Lower lobe of right lung (tissue), 2 donors: ENCODE measurements at places on chromosomes 16 and 17. TPM values are rescaled to one million over a fixed set of nuclear protein-coding genes. Genes with fewer than 3 reads are reported as not detected.

Gene ST3GAL2
- 31.8 TPM for total RNA-seq

Gene RND2
- 0.53 TPM for total RNA-seq

DNA sequence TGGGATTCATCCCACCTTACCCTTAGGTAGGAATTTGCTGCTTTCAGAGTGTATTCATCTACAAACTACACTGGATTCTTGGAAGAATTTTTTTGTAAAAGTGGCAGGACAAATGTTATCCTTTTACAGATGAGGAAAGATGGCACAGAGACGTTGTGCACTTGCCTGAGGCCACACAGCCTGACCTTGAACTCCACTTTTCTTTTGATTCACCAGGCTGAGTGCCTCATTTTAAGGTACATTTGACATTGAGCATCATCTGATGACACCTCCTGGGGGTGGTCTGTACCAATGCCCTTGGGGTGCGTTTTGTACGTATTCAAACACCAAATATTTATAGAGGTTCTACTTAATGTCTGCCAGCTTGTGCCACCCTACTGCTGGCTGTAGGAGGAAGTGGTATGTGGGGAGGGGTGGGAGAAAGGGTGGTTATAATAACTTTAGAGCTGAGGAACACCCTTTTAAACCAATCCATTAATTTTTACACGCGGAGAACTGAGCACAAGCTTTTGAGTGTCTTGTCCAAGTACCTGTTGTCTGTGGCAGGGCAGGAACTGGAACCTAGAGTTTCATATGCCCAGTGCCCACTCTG, 29.1 kb downstream of the HS3ST3B1 start:
- DNase-seq: no peak

DNA sequence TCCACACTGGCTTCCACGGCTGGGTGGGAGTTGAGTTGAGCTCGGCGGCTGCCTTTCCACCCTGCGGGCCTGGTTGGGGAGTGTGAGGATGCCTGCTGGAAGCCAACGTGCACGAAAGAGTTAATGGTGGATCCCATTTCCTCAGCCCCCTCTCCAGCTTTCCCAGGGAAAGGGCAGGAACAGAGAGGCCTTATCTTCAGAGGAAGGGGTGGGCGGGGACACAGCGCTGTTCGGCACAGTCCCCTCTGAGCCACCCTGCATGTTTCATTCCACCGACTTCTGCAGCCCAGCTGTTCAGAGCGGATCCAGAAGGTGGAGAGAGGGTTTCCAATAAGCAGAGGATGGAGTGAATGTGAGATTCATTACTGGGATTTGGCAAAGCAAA, 295.3 kb downstream of the SEC14L1 start:
- DNase-seq: no peak

GRCh38 chr17:7177954-7178477, 1.2 kb downstream of the ASGR1 start:
- no peak for DNase-seq

GRCh38 chr17:56624912-56625311, 31.4 kb downstream of the NOG start:
- no peak for DNase-seq

DNA sequence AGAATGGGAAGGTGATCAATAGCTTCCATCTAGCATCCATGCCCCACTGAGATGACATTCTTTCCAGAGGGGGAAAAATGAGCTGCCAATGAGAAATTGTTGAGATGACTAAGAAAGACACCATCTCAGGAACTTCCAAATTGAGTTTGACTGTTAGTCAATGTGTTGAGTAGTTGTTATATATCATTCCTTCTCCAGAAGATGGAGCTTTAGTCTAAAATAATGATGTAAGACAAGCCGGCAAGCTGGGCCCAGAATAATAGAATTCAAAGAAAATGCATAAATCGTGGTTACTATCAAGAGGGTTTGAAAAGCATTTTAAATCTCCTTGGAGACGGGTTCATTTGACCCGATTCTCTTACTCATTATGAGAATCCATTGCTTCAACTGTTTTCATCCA, 71.0 kb upstream of the ATF7IP2 start:
- no peak for DNase-seq

DNA sequence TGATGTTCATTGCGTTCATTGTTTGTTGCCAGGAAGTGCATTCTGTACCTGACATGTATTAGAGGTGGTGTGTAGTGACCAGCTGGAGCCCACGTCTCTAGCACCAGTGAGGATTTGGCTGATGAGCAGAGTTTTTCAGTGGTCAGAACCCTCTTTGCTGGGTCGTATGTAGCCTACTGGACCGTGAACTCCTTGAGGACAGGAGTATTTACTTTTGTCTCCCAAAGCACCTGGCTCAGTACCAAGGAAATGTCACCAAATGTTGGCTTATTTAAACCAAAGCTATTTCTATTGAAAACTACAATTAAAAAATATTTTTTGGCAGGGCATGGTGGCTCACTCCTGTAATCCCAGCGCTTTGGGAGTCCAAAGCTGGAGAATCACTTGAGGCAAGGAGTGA, 262.7 kb downstream of the SNX29 start:
- no peak for DNase-seq

DNA sequence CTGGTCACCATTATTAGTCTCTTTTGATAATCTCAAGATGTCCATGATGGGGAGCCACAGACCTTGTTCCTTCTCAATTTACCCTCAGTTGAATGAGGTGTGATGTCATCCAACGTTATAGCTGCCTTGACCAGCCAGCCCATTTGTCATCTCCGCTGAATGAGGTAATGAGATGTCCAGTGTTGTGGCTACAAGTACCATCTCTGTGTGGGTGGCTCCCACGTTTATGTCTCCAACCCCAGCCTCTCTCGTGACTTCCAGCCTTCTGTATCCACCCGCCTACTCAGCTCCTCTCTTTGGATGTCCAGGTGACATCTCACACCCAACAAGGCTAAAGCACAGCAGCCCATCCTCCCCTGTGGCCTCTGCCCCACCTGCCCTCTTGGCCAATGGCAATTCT, 18.2 kb downstream of the DNAH17 start:
- DNase-seq: no peak

DNA sequence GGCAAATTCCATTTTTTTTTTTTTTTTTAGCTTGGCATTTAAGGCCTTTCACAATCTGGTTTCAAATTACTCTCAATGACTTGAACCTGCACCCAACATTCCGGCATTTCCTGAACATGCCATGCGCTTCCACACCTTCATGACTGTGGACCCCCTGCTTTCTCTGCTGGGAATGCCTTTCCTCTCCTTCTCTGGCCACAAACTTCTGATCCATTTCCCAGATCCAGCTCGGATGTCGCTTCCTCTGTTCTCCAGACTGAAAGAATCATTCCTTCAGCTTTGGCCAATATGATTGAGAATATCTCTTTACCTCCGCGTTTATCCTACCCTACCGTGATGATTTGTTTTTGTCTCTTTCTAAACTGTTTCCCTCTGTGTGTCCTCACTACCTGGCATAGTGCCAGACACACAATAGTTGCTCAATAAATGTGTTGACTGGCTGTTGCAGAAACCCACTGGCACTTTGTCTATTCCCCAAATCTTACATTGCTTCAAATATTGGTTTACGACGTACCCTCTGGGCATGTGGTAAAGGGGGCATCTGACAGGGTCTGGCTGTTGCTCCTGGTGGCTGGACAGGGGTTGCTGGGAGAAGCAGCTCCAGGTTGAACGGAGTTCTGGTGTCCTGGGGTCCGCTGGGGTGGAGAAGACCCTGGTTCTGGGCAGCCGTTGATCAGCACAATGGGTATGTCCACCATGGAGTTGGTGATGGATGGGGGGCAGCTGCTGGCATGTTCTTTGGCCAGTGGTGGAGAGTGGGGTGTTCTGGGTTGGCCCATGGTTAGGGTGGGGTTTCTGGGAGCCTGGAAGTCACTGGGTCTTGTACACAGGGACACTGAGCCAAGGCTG, 14.7 kb downstream of the TNS4 start:
- no peak for DNase-seq
